Stimulated activated CD8-positive, alpha-beta memory T cell treated with anti-CD3 and anti-CD28 coated beads, Interleukin-4, amount 100 ng/mL, for 1 hour (primary cell): ENCODE measurements at places on chromosomes 1 and 21.

DNA sequence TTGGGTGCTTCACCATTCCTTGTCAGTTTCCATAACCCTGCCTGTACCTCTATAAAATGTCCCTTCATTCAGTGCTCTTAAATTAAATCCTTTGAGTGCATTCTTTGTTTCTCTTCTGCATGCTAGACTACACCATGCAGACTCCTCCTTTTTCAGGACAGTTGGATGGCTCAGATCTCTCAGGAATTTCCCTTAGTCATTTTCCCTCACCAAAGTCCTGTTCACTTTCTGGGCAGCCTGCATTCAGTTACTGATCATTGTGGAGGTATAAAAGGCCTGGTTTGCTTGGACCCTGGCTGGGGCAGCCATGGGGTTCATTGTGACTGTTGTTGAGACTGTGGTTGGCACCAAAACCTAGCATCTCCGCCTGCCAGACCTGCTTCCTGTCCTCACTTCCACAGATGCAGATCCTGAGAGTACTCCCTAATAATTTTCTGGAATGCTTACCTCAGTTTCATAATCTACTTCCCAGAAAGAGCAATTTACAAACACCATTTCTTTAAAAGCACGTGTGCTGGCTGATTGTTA lies 88.4 kb downstream of the PDE4B start:
- no peak for DNase-seq

- DNase-seq = no peak
Measured at GRCh38 chr1:115179397-115180079, 90.2 kb upstream of the TSPAN2 start.

DNA sequence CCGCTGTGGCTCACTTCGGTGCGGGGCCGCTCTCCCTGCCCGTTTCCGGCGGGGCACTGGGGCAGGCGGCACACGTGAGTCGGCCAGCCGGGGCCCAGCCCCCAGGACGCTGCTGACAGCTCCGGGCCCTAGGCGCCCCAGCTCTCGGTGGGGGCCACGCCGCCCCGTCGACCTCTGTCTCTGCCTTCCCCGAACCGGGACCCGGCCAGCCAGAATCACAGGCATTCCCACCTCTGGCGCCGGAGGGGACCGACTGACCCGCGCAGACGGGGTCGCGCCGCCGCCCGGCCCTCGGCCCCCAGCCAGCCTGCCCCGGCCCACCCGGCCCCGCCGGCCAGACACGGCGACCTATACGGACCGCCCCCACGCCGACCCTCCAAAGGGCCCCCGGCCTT lies 755 bp downstream of the SCMH1 start:
- peak; percentile 0 for DNase-seq

- no peak for DNase-seq
Measured at GRCh38 chr1:76125473-76126219, 51.1 kb downstream of the ST6GALNAC3 start.
